CD4-positive, alpha-beta T cell treated with Interleukin-17A for 1 hour (primary cell): ENCODE measurements at places on chromosomes 4 and X.

GRCh38 chrX:96410927-96411326, 273.7 kb upstream of the DIAPH2 start:
- DNase-seq: no peak

GRCh38 chr4:43251841-43252240, 359.3 kb downstream of the GRXCR1 start:
- no peak for DNase-seq

GRCh38 chrX:67673741-67674274, 130.0 kb downstream of the AR start:
- DNase-seq: no peak

- DNase-seq: no peak
Measured at GRCh38 chr4:2284934-2285612, 23.2 kb upstream of the MXD4 start.

- DNase-seq: no peak
Measured at GRCh38 chr4:180449395-180449956, 1793.7 kb upstream of the TENM3 start.

DNA sequence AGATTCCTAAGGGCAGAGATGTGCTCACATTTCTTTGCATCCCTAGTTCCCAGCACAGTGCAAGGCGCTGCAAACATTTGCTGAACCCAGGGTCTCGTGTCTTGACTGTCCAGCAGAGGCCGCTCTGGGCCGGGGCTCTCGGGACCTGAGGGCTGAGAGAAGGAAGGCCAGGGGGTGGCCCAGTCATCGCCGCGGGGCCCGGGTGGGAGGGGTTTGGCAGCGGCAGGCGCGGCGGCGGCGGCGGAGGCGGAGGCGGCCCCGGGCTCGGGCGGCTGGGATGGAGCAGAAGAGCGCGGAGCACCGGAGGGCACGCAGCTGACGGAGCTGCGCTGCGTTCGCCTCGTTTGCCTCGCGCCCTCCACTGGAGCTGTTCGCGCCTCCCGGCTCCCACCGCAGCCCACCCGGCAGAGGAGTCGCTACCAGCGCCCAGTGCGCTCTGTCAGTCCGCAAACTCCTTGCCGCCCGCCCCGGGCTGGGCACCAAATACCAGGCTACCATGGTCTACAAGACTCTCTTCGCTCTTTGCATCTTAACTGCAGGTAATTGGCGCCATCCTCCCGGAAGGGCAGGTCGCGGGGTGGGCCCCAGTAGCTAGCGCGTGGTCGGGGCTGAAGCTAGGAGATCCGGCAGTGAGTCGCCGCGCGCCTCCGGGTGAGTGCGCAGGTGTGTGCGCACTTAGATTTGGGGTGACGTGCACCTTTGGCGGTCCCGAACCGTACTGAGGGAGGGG, at the start of gene PARM1:
PARM1 (plus strand) TSS at position 285 of the 730 bp plus-strand sequence; CDS start at position 497, 212 bp downstream.
- DNase-seq: peak; percentile 15

- DNase-seq: no peak
Measured at GRCh38 chr4:94960708-94961107, 203.0 kb downstream of the BMPR1B start.

DNA sequence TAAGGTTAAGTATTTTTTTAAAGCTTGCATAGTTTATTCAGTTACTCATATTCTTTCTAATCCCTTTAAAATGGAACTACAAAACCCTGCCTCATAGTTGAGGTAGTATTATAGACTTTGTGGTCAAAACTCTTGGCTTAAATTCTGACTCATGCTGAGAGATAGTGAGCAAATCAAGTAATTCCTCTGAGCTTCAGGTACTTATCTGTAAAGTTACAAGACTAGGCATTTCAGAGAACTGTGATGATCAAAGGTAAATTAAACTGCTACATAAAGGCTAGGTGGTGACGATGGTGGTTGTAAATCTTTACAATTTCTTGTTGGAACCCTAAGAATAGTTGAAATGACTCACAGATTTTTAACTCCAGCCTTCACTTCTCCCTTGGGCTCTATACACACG, 3.2 kb upstream of the CLOCK start:
- no peak for DNase-seq

DNA sequence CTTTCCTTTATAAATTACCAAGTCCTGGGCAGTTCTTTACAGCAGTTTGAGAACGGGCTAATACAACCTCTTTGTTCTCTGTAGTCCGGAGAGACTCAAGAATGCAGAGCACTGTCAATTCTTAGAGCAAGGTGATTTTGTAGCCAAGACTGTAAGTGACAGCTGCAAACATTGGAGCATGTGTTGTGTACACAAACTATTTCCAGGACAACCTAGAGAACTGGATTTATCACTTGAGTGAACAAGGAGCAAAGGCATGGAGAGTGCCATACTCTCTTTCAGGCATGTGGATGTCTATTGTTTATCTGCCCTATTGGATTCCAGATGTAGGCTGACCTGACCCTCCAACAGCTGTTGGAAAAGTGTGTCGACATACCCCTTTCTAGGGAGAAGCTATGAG, 153.9 kb downstream of the SPANXN3 start:
- no peak for DNase-seq

GRCh38 chr4:168433571-168433970, 46.7 kb downstream of the DDX60L start:
- DNase-seq: no peak

GRCh38 chrX:68832101-68832416, 3.2 kb downstream of the EFNB1 start:
- DNase-seq: no peak

DNA sequence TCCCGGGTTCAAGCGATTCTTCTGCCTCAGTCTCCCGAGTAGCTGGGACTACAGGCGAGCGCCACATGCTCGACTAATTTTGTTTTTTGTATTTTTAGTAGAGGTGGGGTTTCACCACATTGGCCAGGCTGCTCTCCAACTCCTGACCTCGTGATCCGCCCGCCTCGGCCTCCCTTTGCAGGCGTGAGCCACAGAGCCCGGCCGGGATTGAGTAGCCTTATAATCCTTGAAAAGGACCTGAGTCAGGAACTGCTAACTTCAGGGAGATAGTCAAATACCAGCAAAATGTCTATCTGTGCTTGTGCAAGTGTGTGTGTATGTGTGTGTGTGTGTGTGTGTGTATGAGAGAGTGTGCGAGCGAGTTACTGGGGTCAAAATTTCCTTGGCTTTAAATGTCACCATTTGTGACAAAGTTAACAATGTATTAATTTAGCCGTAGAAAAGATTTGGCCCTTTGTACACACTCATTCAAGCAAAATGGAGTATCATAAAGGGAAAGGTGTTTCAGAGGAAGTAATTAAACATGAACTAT, 1.8 kb upstream of the KDM6A start:
- no peak for DNase-seq

DNA sequence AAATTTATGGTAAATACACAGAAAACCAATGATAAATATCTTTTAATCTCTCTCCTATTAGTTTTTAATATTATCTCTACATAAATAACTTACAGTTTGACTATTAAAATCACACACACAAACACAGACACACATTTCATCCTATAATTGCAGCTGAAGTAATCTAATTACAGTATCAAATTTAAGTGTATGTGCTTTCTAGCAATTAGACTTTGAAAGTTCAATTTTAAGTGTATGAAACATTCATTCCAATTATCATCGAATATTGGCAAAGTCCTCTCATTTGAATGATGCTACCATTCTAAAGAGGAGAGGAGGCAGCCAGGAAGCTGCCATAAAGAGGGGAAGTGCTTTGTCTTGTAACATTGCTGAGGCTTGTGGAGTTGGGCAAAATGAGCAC, 221.2 kb upstream of the PABPC4L start:
- no peak for DNase-seq

- DNase-seq: no peak
Measured at GRCh38 chrX:49082271-49082871, 2.7 kb upstream of the WDR45 start.
